ENCODE measurements at places on chromosomes 1 and 21.
A peak's percentile ranks its signal among the peaks of the same experiment; 100 is the strongest.

GRCh38 chr1:160742428-160743127 lies 3.5 kb downstream of the SLAMF7 start:
- DNase-seq = no peak

GRCh38 chr1:7784492-7785071 lies 491 bp downstream of the PER3 start:
- peak; percentile 48 for DNase-seq

DNA sequence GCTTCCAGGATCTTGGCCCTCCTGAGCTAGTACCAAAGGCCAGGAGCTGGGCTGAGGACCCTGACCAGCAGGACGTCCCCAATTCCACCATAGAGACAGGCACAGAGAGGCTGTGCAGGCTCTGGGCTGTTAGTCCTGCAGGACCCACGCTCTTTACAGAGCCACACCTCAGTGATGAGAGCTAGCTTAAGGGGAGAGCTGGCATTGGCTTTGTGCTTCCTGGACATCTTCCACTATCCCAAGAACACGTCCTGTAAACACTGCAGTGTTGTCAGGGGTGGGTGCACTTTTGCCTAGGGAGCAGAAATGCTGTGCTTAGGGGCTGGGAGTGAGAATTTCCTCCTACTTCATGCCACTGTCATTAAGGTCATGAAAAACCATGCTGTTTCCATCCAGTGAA lies 91.7 kb upstream of the EDN2 start:
- DNase-seq = no peak

GRCh38 chr21:36563341-36563926 lies 83.5 kb upstream of the CLDN14 start:
- DNase-seq = no peak

DNA sequence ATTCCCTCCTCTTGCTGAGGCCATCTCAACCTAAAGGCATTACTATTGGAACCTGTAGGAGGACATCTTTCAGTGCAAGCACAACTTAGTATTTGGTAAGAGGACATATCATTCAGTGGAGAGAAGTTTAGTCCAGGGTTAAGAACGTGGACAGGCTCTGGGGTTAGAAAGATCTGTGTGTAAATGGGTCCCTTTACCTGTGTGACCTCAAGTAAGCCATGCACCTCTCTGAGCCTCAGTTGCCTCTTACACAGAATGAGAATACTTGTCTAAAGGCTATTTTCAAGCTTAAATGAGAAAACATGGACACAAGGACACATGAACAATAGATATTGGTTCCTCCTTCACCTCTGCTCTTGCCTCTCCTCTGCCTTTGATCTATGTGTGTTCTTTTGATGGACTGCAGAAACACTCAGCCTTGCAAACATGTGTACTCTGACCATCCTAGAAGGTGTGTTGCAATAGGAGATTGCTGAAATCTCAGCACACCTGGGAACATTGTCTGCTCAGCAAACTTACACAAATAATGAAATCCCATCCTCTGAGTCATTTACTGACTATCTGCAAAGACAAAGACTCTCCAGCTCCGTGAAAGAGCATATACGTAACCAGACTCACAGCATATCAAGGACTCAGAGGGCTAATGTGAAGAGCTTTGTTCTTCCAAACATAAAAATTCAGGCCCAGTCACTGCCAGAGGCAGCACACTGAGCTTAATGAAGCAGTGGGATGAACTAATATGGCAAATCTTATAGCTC lies 143.8 kb downstream of the DAB1 start:
- DNase-seq = no peak

DNA sequence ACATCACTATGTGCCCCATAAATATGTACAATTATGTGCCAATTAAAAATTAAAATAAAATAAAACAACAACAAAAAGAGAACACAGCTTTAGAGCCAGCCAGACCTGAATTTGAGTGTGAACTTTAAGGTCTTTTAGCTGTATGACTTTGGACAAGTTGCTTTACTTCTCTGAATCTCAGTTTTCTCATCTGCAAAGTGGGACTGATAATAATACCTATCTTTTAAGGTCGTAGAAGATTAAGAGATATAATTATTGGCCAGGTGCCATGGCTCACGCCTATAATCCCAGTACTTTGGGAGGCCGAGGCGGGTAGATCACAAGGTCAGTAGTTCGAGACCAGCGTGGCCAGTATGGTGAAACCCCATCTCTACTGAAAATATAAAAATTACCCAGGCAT lies 3.3 kb upstream of the VPS72 start:
- no peak for DNase-seq

- DNase-seq = no peak
Observed at GRCh38 chr1:239803781-239804180, 287.9 kb upstream of the FMN2 start.

GRCh38 chr1:156712626-156713025 lies 7.2 kb upstream of the CRABP2 start:
- no peak for DNase-seq

DNA sequence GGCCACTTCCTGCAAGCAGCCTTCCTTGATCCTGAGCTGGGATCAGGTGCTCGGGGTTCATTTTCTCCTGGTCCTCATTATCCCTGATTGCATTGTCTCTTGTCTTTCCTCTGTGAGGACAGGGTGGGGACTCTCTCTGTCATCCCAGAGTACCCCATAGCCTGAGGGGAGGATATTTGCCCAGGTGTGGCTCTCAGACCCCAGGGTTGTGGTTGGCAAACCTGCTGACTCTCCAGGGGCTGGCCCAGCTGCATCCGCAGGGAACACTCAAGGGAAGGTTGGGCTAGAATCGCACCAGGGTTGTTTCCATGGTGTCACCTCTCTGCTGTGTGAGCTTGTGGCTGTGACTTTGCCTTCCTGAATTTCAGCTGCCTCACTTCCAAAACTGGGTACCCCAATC lies 276.8 kb upstream of the C1orf174 start:
- DNase-seq = no peak

DNA sequence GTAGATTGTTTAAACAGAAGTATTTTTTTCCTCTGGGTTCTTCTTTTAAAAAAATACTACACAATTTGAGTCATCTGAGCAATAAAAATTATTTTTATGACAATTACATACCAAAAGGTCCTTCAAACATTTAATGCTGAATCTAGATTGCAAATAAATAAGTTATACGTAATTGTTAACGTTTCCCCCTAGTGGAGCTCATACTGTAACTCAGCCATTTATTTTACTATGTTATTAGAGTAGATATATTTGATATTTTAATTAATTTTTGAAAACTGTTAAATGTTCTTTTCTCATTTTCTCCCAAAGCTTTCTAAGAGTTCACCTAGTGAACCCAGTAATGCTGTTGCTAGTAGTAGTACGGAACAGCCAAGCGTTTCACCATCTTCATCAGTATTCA lies 33.5 kb downstream of the ZMYM1 start:
- no peak for DNase-seq

DNA sequence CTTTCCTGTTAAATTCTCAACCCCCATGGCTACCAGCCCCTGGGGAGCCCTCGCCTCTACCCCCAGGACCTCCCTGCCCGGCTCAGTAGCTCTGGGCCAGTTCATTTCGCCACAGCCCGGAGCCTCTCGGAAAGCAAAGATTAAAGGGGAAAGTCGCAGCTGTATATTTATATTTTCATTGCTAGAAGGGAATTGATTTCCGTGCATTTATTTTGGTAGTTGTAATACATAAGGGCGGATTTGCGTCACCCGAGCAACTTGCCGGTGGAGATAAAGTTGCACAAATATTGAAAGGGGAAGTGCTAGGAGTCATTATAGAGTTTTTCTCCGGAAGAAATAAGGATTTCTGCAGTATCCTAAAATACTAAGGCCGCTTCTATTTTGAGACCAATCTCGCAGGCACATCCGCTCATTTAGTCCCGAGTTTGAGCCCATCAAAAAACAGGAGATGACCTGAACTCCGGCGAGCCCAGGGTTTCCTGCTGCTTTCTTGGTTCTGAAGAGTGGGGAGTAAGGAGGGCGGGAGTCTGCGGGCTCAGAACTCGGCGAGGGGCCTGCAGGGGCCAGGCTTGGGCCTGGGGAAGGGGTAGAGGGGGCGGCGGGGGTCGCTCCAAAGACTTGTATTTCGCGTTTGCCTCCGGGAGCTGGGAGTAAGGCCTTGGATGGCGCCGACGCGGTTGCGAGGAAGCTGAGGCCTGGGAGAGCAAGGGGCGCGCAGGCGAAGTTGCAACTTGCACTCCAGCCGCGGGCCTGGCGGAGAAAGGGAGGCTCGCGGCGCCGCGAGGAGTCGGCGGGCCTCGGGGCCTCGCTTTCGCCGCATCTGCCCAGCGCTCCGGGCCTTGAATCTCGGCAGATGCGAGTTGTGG lies 2.5 kb upstream of the HLX start:
- peak; percentile 69 for DNase-seq

GRCh38 chr1:224873434-224874369 lies 55.8 kb upstream of the DNAH14 start:
- no peak for DNase-seq

- peak; percentile 36 for DNase-seq
Observed at GRCh38 chr21:17513214-17514123, 626 bp downstream of the CXADR start.

GRCh38 chr21:42556960-42557359 lies 43.3 kb downstream of the SLC37A1 start:
- peak; percentile 14 for DNase-seq

GRCh38 chr1:182555493-182555892 lies 33.6 kb downstream of the RNASEL start:
- no peak for DNase-seq

Data from left cardiac atrium (tissue), 4 donors.